ENCODE measurements at places on chromosomes 3 and 15. TPM values are rescaled to one million over a fixed set of nuclear protein-coding genes. Genes with fewer than 3 reads are reported as not detected.
A peak's percentile ranks its signal among the peaks of the same experiment; 100 is the strongest.

Gene RSRC1
- total RNA-seq, result 48.6 TPM

GRCh38 chr15:87477737-87478686 is 778.5 kb downstream of the NTRK3 start:
- H3K4me1 ChIP-seq, result peaks cover 7% of the 10 kb centered on the region
- H3K4me3 ChIP-seq, result no peak overlapping the region
- DNase-seq, result peak; percentile 15

Gene SPINT1
- total RNA-seq, result 13.7 TPM

GRCh38 chr3:69999140-70000027 is at the start of gene SAMMSON:
Gene SAMMSON, plus strand, starts transcription at chr3:69999733.
- no peak for DNase-seq
- no peak within 1 kb of the TSS for H3K27ac ChIP-seq

GRCh38 chr3:44045476-44046275 is 196.0 kb upstream of the TOPAZ1 start:
- no peak overlapping the region for H3K4me3 ChIP-seq
- no peak for DNase-seq
- no peaks in the 10 kb centered on the region for H3K36me3 ChIP-seq
- peaks cover 16% of the 10 kb centered on the region for H3K4me1 ChIP-seq
- H3K27ac ChIP-seq, result no peak overlapping the region

Gene GOLGA6L4
- total RNA-seq, result 0.19 TPM

Gene GNAT1
- not detected for total RNA-seq

Measured in neural progenitor cell (in vitro differentiated cells).